C1 segment of cervical spinal cord (tissue), 14 donors: ENCODE measurements at places on chromosomes 4 and X.

DNA sequence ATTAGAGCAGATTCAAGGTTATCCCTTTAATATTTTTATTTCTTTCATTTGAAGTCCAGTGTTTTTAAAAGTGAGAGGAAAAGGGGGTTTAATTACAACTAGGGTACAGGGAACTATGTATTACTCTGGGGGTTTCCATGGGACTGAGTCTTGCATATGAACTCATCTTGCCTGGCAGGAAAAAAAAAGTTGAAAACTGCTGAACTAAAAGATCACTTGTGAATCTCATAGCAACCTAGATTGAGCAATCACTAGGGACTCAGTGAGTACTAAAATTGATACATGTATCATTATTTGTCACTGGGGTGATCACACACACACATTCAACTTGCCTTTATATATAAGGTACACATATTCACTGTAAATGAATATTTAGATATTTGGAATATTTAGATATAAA lies 180.7 kb upstream of the SFRP2 start:
- no peak for DNase-seq

DNA sequence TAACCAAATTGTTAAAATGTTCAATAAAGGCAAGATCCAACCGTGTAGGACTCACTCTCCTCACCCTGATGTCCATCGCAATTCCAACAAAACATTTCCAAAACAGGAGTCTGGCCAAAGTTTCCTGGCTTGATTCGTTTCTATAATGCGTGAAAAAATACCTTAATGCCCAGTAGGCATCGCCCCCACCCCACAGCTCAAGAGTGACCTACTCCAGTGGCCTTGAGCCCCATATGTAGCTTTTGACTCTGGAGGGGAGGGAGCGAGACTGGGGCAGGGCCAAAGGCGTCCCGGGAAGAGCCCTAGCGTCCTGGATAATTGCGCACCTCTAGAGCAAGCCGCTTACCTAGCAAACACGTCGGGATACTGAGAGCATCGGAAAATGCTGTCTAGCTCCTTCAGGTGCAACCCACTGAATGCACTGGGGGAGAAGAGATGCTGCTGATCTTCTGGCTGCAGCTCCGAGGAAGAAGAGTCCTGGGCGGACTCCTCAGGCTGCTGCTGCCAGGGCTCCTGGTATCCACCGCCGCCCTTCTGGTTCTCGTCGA lies 55.6 kb upstream of the NKAP start:
- no peak for DNase-seq

DNA sequence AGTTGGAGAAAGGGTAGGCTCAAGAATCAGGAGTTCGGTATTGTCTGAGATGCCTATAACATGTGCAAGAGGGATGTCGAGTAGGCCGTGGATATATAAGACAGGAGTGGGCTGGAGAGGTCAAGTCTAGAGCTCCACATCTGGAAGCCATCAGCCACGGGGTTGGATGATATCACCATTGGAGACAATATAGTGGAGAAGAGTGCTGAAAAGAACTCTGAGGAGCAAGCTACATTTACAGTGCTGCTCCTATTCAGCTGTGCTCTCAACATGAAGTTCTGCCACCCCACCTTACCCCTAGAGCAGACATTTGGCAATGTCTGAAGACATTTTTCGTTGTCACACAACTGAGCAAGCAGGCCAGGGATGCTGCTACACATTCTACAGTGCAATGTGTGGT lies 20.9 kb upstream of the PLAC1 start:
- no peak for DNase-seq

- DNase-seq, result no peak
Observed at GRCh38 chr4:76582074-76582816, 147.2 kb downstream of the SHROOM3 start.

GRCh38 chr4:76748649-76749048 lies 149.3 kb downstream of the SOWAHB start:
- DNase-seq, result no peak

- no peak for DNase-seq
Observed at GRCh38 chr4:87911252-87911774, 64.2 kb upstream of the SPP1 start.

GRCh38 chrX:107686792-107687191 lies 58.5 kb downstream of the PRPS1 start:
- DNase-seq, result no peak

- DNase-seq, result no peak
Observed at GRCh38 chr4:61824454-61824853, 624.3 kb downstream of the ADGRL3 start.

- DNase-seq, result no peak
Observed at GRCh38 chr4:26116057-26116456, 202.0 kb downstream of the SMIM20 start.

DNA sequence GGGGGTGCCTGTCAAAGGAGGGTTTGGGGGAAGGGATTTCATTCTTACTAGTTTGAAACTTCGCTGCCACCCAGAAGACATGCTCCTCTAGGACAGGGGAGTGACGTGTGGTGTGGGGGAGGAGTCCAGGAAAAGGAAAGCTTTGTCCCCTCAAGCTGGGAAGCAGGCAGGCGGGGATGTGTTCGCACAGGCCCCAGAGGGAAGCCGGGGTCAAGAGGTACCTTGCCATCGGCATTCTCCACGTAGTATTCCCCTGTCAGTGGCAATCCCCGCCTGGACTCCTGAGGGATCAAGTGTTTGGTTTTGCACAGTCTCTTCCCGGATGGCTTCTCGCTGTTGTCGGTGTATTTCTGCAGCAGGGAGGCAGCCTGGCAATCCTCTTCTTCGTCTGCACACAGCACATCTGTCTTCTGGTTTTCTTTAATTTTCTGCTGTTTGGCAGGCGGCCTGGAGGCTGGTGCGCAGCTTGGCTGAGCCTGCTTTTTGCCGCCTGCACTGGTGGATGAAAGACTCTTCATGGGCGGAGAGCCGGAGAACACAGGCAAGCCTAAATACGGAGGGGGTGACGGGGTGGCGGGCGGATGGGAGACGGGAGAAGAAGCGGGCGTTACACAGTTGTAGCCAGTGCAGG lies 35.1 kb downstream of the BCOR start:
- DNase-seq, result no peak

DNA sequence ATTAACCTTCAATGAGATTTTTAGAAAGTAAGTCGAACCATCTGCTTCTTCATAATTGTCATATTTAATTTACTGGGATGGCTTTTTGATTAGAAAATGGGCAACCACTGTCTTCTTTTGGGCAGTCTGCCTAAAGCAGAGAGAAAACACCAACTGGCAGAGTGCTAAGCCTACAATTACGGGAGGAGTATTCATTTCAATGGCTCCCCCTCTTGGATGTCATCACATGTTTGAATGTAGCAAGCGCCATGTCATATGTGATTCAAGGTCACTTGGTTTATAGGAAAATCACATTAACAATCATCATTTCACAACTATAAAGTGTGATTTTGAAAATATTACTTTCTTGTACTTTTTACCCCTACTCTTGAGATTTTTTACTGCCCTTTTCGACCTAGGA lies 261.9 kb downstream of the FRMPD4 start:
- no peak for DNase-seq

DNA sequence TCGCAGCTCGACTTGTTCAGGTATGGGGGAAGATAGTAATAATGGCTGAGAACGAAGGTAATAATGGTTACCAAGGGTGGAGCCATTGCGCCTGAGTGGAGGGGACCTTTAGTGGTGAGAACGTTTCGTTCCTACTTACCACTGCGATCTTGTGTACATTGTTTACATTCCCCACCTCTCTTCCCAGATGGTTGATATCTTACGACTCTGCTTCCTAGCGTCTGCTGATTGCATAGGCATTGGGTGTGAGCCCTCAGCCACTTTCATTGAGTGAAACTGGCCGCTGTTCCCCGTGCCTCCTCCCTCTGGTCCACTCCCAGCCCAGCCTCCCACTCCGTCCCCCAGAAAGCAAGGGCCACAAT lies 850 bp downstream of the IGBP1 start:
- no peak for DNase-seq

DNA sequence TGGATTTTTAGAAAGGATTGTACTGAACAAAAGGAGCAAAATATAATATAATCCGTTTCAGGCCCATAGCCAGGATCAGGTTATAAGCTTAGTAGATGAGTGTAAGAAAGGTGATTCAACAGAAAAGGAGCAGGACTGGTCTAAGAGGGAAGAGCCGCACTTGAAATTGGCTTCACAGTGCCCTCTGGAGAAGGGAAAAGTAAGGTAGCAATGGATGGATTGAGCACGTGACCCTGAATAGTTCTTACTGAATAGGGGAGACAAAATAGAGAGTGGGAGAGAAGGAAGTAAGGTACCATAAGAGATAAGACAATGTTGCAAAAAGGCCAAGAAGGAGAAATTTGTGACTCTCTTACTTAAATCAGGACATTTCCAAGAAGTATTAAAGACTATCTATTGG lies 15.6 kb downstream of the CXorf66 start:
- no peak for DNase-seq

DNA sequence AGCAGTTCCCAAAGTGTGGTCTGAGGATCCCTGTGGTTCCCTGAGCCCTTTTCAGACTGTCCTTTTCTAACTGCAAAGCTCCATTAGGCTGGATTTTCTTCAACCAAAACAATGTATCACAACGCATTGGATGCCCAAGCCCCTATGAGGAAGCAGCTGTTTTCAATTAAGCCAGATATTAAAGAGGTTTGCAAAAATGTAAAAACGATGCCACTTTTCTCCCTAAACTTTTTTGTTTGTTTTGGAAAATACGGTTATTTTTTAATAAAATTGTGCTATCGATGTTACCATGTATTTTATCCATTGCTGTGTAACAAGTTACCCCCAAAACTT lies 170.4 kb upstream of the BCOR start:
- DNase-seq, result no peak

DNA sequence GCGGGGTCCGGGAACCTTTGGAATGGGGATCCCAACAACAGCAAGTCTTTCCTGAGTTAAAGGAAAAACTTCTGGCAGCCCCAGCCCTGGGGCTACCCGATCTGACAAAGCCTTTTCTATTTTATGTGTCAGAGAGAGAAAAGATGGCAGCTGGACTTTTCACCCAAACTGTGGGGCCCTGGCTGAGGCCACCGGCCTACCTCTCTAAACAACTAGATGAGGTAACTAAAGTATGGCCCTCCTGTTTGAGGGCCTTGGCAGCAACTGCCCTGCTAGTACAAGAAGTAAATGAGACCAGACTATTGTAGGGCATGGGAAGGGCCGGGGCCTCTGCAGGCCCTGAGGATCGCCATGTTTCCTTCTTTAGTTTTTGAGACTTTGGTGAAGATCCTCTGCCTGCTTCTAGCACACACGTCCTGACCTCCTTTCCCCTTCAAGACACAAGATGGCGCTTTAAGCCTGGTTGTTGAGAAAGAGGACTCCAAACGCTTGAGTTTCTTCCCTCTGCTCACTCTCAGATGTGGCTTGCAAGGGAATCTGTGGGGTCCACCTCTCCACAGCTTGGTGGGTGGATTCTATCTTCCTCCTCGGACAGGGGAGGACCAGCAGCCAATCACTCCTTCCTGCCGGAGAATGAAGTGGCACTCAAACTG lies 18.5 kb upstream of the DRD5 start:
- DNase-seq, result no peak

GRCh38 chr4:185110375-185110823 lies 32.7 kb upstream of the SLC25A4 start:
- no peak for DNase-seq

GRCh38 chr4:125573368-125573767 lies 258.6 kb downstream of the FAT4 start:
- DNase-seq, result no peak

- no peak for DNase-seq
Observed at GRCh38 chr4:15341733-15342300, 86.0 kb upstream of the C1QTNF7 start.

- DNase-seq, result no peak
Observed at GRCh38 chr4:107423677-107424405, 296.2 kb downstream of the PAPSS1 start.

DNA sequence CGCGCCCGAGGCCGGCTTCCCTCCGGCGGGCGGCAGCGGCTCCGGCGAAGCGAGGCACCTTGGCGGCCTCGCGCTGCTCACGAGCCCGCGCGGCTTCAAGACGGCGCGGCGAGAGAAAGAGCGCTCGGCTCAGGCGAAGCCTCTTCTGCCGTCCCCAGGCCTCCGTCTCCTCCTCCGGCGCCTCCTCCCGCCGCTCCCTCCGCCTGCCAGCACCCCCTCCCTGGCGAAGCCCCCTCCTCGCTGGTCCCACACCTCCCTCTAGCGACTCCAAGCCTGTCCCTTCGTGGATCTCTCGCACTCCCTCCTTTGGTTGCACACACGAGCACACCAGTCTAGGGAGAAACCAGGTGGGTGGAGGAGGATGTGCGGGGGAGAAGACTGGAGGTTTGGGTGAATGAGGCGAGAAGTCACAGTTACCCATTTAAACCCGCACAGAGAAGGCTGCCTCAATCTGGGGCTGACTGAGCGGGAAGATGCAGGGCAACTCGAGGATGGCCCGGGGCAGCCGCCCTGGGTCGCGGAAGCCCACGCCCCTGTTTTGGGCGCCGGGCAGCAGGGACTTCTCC lies at the start of gene CAMK2D:
TSS of gene CAMK2D (minus strand) at position 119 of the 566 bp plus-strand sequence. CDS start 670 bp downstream, outside the sequence.
- peak; percentile 78 for DNase-seq

DNA sequence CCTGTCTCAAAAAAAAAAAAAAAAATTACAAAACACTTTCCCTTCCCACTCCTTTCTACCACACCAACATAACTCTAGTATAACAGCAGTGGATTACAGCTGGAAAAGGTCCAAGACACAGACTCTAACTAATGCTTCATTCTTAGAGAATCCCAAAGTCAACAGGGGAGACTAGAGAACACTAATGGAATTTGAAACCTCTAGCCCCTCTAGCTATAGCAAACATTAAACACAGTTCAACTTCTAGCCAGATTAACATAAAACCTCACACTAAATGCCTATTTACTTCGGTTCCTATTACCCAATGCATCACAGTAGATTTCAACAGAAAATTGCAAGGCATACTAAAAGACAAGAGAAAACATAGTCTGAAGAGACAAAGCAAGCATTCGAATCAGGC lies 10.5 kb upstream of the DHX15 start:
- no peak for DNase-seq

- no peak for DNase-seq
Observed at GRCh38 chr4:62210486-62210885, 1010.4 kb downstream of the ADGRL3 start.

DNA sequence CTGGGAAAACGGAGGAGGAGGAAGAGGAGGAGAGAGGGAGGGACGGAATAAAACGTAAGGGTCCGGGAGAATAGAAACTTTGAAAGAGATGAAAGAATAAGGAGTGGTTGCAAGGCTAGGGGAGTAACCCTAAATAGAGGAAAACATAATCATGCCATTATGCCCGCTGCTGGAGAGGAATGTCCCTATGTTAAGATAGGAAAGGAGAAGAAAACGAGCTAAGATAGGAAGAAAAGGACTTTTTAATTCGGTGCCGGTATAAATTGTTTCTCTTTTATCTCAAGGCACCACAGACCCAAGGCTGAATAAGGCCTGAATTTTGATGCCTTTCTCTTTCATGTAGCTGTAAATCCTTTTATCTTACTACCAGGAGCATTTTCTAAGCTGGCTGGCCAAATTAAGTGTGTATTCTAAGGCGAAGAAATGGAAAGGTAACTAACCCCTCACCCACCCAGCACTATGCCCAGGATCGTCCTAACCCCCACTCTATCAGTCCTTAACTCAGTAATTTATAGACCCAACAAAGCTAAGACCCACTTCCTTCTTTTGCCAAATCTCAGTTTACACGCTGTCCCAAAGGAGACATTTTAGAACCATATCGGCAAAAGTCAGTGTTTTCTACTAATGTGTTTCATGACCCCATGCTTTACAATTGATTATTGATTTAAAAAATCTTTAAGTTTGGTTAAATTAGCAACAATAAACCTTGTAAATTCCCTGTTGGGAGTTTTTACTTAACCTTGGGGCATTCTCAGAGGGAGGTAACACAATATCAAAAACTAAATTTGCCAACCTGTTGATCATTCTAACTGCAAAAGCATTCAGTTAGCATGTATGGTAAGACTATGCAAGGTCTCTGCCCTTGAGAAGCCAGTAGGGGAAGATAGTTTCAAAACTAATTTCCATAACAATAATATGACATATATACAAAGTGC lies 1.1 kb upstream of the CUL4B start:
- no peak for DNase-seq
